ENCODE measurements at places on chromosomes 11 and 22.

- H3K27me3 ChIP-seq: no peaks in the 10 kb centered on the region
- H3K4me3 ChIP-seq: no peak overlapping the region
- peaks cover 52% of the 10 kb centered on the region for H3K36me3 ChIP-seq
- no peak overlapping the region for H3K27ac ChIP-seq
Observed at GRCh38 chr22:17108256-17109112, 12.7 kb downstream of the TMEM121B start.

GRCh38 chr11:78549624-78550409, 24.8 kb downstream of the NARS2 start:
- peaks cover 10% of the 10 kb centered on the region for H3K36me3 ChIP-seq
- H3K27me3 ChIP-seq: no peaks in the 10 kb centered on the region
- no peak for DNase-seq
- H3K27ac ChIP-seq: no peak overlapping the region
- no peak overlapping the region for H3K4me3 ChIP-seq

GRCh38 chr22:49779853-49780697, 47.6 kb downstream of the BRD1 start:
- peaks cover 33% of the 10 kb centered on the region for H3K36me3 ChIP-seq
- H3K27me3 ChIP-seq: no peaks in the 10 kb centered on the region
- no peak overlapping the region for H3K4me3 ChIP-seq
- H3K27ac ChIP-seq: no peak overlapping the region
- no peak for DNase-seq

DNA sequence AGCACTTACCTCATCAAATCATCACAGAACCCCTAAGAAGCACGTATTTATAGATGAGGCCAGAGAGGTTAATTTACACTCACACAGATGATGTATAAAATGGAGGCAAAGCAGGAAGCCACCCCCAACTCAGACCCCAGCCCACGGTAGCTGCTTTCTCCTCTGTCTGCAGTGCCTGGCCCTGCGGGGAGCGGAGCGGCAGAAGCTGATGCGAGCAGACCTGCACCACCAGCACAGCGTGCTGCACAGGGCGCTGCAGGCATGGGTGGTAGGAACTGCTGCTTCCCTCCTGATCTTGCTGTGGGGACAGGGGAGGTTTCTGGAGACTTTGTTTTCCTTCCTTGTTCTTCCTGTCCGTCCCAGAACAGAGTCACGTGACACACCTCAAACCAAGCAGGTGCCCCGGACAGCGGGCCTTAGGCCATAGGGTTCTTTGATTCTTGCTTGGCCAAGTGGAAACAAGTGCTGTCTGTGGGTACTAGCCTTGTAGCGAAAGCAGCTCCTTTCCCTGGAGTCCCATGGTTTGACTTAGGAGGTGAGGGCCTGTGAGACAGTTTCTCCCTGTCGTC, 57.8 kb downstream of the PISD start:
- no peak overlapping the region for H3K4me3 ChIP-seq
- H3K27ac ChIP-seq: no peak overlapping the region
- no peak for DNase-seq
- no peaks in the 10 kb centered on the region for H3K27me3 ChIP-seq
- no peaks in the 10 kb centered on the region for H3K4me1 ChIP-seq
- peaks cover 35% of the 10 kb centered on the region for H3K36me3 ChIP-seq

DNA sequence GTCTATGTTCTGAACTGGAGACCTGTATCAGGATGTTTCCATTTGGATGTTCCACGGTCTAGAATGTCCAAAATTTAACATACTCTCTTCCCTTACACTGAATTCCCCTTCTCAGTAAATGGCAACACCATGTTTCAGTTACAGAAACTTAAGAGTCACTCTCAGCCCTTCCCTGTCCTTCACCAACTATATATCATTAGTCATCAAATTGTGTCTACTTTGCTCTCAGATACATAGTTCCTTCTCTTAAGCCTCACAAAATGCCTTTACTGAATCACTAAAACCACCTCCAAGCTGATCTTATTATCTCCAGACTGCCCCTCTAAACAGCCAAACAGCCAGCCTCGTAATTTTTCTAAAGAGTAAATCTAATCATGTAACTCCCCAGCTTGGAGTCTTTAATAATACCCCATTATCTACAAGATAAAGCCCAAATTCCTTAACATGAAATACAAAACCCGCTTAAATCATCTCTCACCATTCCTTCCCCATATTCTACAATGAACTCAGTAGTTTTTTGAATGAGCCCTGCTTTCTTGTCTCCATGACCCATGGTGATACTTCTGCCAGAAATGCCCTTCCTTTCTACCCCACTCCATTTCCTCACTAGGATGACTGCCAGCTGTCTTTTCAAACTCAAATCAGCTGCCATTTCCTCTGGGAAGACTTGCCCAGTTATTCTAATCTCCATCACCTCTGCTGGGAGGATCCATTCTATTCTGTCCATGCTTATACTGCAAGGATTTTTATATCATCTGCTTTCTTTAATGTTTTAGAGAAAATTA, 102.7 kb upstream of the ARHGAP42 start:
- no peaks in the 10 kb centered on the region for H3K4me1 ChIP-seq
- no peak for DNase-seq
- no peak overlapping the region for H3K4me3 ChIP-seq
- no peaks in the 10 kb centered on the region for H3K27me3 ChIP-seq
- H3K27ac ChIP-seq: no peak overlapping the region

DNA sequence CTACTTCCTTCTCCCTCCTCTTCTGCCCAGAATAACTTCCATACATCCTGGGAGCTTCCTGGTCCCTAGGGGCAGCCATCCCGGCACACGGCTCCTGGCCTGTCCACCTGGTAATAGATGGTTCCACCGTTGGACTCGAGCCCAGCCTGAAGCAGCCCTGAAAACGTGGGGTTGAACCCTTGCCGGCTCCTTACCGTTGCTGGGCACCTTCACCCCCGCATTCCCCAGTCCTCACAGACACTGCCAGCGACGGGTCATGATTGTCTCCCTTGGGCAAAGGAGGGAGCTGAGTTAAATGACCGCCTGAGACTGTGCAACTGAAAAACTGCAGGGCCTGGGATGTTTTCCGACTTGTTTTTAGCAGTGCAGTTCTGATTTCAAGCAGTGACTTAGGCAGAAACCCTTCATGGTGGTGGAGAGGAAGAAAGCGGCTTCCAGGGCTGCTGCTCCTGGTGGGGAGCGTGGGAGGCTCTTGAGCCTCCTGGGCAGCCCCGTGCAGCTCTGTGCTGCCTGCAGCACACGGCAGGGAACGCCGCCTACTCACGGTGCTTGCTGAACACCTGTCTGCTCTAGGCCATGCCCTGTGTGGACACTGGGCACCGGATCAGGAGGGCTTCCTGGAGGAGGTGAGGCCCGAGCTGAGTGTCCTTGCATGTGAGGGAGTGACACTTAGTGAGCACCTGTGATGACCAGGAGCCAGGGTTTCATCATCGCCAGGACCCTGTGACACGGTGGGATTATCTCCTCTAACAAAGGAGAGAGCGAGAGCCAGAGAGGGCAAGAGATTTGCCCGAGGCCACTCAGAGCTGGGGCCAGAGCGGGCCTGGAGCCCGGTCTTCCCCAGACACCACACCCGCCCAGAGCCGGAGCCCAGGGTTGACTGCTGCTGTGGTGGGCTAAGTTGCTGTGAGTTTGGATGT, 77.4 kb downstream of the FBLN1 start:
- H3K36me3 ChIP-seq: no peaks in the 10 kb centered on the region
- no peak overlapping the region for H3K27ac ChIP-seq
- no peak for DNase-seq
- peaks cover 20% of the 10 kb centered on the region for H3K4me1 ChIP-seq
- H3K4me3 ChIP-seq: no peak overlapping the region

DNA sequence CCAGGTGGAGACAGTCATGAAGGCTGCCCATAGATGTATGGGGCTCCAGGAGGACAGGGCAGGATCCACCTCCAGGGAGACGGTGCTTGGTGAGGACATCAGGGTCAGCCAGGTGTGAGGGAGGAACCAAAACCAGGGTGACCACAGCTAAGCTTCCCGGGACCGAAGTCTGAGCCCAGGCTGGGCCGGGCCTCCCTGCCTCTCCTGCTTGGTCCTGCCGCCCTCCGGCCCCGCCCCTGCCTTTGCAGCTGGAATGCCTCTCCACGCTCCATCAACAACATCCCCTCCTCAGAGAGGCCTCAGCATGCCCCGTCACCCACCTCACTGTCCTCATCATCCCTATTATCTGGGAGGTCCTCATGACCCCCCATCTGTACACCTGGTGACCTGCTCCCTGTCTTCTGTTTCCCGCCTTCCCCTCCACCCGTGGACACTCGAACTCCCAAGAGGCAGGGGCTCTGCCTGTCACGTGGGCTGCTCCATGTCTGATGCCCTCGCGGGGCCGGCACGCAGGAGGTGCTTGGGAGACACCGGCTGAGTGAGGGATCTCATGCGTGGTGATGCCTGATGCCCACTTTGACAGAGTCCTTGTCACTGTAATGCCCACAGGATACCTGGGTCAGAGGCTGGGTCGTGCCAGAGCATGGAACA, 59.4 kb downstream of the RTL6 start:
- no peaks in the 10 kb centered on the region for H3K4me1 ChIP-seq
- DNase-seq: no peak
- H3K27me3 ChIP-seq: peaks cover 9% of the 10 kb centered on the region
- H3K27ac ChIP-seq: no peak overlapping the region
- no peak overlapping the region for H3K4me3 ChIP-seq

GRCh38 chr11:5011254-5011653, 16.6 kb downstream of the OR51L1 start:
- H3K4me3 ChIP-seq: no peak overlapping the region
- H3K27me3 ChIP-seq: no peaks in the 10 kb centered on the region
- H3K27ac ChIP-seq: no peak overlapping the region
- no peaks in the 10 kb centered on the region for H3K36me3 ChIP-seq
- no peak for DNase-seq

DNA sequence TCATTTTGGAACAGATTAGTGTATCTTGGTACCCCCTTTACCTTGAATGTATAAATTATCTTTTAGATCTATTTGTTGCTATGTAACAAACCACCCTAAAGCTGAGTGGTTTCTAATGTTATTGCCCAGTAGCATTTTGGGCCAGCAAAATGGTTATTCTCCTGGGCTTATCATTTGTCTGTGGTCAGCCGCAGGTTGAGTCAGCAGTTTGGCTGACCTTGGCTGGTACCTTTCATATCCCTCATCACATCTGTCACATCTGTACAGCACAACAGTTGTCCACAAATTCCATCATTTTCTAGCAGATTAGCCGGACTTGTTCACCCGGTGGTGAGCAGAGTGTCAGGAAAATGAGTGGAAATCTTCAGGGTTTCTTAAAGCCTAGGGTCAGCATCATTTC, 588.5 kb upstream of the ARHGAP42 start:
- no peaks in the 10 kb centered on the region for H3K36me3 ChIP-seq
- H3K27me3 ChIP-seq: no peaks in the 10 kb centered on the region
- H3K4me3 ChIP-seq: no peak overlapping the region

- H3K4me3 ChIP-seq: no peak overlapping the region
- DNase-seq: no peak
- H3K4me1 ChIP-seq: peaks cover 37% of the 10 kb centered on the region
Observed at GRCh38 chr11:102479733-102480132, 27.2 kb upstream of the TMEM123 start.
